ENCODE measurements at places on chromosomes 12 and 14.

- no peak for DNase-seq
Measured at GRCh38 chr12:6154730-6155459, 30.4 kb upstream of the VWF start.

DNA sequence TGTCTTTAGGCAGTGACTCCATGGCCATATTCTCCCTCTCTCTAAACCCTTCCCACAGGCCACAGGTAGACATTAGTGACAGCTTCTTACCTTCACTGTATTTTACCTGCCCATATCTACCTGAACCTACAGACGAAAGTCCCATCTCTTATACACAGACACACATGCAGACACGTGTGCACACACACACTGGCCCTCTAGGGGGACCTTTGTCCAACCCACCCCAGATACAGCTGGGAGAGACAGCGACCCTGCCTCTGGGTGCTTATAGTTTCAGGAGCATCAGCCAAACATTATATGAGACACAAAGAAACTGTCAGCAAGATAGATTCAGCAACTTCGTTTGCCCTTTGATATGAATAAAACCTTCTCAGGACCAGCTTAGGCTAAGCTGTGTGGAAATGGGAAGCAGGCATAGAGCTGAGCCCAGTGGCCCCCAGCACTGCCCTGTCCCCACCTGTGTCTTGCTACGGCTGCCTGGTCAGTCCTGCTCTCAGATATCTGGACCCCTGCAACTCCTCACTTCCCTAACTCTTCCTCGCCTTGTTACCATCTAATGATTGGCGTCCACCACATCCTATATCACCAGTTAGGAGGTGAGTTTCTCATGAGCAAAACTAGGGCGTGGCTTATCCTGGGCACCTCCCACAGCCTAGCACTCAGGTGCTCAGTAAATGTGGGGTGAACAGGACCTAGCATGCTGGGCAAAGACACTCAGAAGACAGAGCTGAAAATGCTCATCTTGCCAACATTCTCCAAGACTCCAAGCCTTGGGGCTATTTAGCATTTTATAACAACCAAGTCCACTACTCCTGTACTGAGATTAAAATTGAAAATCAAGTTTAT, 12.0 kb upstream of the CD9 start:
- no peak for DNase-seq

DNA sequence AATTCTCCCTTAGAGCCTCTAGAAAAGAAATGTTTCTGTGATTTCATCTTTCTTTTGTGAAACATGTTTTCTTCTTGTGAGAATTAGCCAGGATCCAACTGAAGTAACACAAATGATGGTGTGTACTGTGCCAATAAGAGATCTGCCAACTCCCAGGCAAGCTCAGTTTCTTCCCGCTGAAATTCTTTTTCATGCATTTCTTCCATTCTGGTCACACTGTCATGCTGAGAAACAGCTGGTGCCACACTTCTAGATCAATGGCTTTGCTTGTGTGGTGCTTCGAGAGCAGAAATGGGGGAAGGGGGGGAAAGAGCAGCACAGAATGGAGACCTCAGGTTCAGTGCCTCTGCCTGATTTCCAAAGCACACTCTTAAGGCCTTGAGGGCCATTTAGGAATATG, 41.4 kb upstream of the FGF6 start:
- no peak for DNase-seq

- DNase-seq = no peak
Measured at GRCh38 chr12:1640328-1641234, 11.6 kb downstream of the WNT5B start.

GRCh38 chr12:109695961-109696461, 17.6 kb upstream of the FAM222A start:
- DNase-seq = no peak

- no peak for DNase-seq
Measured at GRCh38 chr12:93763746-93764147, 86.6 kb downstream of the CRADD start.

DNA sequence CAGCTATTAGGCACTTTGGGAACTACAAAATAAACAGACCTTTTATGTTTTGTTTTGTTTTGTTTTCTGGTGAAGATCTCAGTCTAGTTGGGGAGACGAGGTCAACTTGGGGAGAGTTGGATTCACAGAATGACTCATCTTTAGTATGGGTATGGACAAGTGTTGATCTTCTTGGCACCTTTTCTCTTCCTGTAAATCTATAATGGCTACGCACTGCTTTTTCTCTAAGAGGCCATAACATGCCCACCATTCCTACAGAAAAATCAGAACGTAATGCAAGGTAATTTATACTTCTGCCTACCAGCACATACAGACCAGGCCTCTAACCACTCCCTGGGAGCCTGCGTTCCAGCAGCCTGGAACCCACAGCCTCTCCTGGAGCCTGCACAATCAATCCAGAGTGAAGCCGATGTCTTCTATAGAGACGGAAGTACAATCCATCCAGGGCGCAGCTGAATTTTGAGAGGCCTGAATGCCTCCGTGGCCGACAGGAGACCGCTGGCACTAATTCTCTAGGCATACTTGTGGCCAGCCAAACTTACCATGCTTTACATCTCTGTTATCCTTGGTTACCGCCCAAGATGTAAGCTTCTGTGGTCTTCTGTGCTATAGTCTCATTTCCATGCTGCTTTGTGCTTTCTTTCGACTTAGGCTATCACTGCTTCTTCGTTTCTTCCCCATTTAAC, 717 bp downstream of the PPHLN1 start:
- DNase-seq = peak; percentile 11

DNA sequence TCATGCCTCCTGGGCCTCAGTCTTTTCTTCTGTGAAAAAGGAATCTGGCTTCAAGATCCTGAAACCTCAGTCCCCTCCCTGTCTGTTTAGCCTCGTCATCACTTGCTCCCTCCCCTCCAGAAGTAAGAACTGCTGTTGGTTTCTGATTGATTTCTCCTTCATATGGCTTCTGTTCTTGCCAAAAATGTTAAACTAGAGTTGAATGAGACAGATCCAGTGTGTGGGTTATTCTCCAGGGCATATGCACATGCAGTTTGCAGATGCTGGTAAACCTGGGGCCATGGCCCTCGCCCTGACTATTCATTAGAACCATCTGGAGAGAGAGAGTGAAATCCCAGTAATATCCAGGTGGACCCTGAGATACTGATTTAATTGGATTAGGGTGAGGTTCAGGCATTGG, 175.1 kb downstream of the TMEM132C start:
- no peak for DNase-seq

GRCh38 chr14:102293781-102294180, 11.2 kb downstream of the MOK start:
- no peak for DNase-seq

DNA sequence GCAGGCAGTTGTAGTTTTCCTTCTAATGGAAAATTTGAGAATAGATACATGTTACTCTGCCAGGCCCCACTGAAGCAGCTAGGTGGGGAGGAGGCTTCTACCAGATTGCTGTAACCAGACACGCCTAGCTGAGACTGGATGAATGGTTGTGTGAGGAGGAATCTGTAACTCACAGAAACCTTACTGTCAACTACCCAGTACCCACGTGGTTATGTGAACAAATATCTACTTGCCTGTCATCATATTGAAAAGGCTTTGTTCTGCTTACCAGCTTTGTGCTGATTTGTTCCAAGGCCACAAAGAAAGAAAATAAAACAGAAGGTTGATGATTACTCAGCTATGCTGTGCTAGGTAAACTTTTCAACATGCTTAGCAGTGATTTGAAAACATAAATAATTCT, 167.2 kb downstream of the CAPZA3 start:
- no peak for DNase-seq

- DNase-seq = no peak
Measured at GRCh38 chr14:104253901-104254353, 115.5 kb downstream of the KIF26A start.

DNA sequence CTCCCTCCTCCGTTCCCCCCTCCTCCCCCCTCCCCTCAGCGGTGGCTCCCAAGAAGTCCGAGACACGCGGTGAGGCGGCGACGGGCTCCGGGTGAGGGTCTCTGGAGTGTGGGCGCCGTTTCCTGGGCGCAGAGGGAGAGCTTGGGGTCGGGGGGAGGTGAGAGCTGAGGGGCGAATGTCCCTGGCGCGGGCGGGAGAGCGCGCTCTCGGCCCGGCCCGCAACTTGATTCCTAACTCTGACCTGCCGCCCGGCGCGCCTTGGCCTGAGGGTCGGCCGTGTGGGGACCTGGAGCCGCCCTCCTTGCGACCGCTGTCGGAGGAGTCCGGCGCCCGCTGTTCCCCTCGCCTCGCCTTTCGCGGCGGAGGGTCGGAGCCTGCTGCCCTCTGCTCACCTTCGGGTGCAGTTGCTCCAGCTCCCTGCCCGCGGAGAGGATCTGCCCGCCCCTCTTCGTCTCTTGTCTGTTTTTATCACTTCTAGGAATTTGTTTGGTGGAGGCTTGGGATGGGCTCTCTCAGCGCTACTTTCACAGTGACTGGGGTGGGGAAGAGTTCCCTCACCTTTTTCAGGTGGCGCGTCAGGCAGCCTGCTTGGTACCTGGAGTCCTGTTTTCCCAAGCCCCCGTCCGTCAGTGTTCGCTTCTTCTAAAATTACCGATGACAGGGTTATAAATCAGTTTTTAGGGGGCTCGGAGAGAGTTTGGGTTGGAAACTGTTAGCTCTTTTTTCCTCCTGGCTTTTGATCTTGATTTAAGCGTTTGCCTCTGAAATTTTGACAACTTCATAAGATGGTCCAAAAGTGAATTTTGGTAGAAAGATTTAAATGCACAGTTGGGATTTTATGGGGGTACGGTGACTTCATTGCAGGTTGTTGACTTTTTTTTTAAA, 495 bp downstream of the ADIPOR2 start:
- peak; percentile 38 for DNase-seq

DNA sequence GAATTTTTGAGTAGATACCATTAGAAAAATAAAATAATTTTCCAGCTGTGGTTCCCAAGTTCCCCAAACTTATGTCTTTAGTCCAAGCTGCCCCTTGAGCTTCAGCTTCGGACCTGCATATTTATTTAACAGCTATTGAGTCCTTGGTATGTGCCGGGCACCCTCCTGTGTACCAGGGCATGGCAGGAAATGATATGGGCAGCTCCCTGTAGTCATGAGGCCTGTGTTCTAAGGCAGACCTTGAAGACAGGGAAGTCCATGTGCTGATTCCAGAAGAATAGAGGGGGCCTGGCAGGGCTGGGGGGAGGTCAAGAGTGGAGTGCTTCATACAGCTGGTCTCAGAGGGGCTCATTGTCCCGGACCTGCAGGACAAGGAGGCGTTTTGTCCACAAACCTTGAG, 29.2 kb downstream of the TRAF3 start:
- DNase-seq = no peak

- DNase-seq = no peak
Measured at GRCh38 chr12:130459916-130460315, 122.2 kb downstream of the PIWIL1 start.

GRCh38 chr14:78446807-78447206, 276.6 kb downstream of the NRXN3 start:
- no peak for DNase-seq

GRCh38 chr12:57475271-57476161, 4.2 kb downstream of the ARHGAP9 start:
- no peak for DNase-seq

DNA sequence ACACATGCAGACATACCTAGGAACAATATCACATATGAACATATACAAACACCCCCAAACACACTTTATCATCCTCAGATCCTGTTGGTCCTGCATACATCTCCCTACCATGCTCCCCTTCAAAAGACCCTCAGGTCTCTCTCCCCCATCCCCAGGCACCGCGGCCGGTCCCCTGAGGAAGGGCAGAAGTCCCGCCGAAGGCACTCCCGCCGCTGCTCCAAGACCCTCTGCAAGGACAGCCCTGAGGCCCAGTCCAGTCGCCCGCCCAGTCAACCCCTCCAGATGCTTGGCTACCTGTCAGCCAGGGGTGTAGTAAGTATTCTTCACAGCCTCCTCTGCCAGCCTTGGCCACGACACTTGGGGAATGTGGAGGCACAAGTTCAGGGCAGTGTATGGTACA, 48.2 kb upstream of the HSPB8 start:
- DNase-seq = no peak

GRCh38 chr14:103817595-103817994, 29.8 kb downstream of the PPP1R13B start:
- DNase-seq = no peak

DNA sequence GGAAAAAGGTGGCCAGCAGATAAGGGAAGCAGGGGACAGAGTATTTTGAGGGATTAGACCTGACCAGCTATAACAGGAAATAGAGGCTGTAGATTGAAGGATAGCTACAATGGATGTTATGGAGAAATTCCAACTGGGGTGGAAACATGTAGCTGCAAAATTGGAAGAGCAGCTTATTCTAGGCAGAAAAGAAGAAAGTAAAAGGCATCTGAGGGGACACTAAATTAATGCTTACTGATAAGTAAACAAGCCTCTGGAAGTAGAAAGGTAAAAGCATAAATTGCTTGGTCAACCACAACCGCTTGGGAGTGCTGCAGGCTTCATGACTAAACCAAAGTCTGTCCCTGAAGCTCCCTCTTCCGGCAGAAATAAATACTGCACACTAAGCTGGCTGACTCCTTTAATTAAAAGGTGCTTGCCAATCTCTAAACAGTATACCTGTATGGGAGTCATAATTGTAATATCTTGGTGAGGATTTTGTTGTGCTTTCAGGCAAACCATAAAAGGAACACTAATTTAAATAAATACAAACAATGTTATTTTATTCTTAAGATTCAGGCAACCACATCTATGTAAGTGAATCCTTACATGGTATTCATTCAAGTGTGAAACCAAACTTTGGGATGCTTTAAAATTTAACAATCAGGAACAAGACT, 7.7 kb downstream of the UBC start:
- DNase-seq = peak; percentile 88

DNA sequence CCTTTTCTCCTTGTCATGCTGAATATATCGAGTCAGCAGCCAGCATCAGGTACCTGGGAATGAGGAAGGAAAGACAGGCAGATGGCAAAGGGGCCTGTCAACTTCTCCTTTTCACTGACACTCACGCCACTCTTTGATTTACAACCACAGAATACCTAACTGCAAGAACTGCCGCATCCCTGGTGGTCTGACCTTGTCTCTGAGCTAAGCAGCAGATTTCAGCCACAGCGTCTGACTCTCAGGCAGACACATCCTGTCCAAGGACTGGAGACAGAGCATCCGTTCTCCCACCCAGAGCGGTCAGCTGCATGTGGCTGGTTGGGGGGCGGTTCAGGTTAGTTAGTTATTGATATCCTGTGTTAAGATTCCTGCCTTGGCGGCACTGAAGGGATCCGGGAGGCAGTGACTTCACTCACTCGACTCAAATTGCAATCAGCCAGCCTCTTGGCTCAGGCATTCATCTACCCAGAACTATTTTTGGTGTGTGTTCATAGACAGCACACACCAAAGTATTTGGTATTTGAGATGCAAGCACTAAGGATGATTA, 11.2 kb upstream of the MAP1LC3B2 start:
- no peak for DNase-seq

Data from activated CD4-positive, alpha-beta T cell treated with anti-CD3 and anti-CD28 coated beads, Interleukin-2, amount 50 U/mL, for 48 hours (primary cell).